ENCODE measurements at places on chromosomes 1 and 21. TPM values are rescaled to one million over a fixed set of nuclear protein-coding genes. Genes with fewer than 3 reads are reported as not detected.
A peak's percentile ranks its signal among the peaks of the same experiment; 100 is the strongest.

GRCh38 chr1:169526120-169526832 lies 40.5 kb upstream of the SLC19A2 start:
- no peaks in the 10 kb centered on the region for H3K36me3 ChIP-seq
- no peak overlapping the region for H3K27ac ChIP-seq
- H3K4me3 ChIP-seq, result no peak overlapping the region
- no peaks in the 10 kb centered on the region for H3K27me3 ChIP-seq
- no peak for DNase-seq

DNA sequence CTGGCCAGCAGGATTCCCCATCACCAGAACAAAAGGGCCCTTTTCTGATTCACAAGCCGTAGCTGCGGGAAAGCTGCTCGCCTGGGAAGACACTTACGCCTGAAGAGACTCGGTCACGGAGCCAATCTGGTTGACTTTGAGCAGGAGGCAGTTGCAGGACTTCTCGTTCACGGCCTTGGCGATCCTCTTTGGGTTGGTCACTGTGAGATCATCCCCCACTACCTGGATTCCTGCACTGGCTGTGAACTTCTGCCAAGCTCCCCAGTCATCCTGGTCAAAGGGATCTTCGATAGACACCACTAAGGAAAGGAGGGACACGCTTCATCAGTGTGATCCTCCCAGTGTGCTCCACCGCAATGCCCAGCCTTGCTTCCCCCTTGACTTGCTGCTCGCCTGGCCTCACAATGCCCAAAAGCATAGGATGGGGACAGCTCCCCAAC lies 14.7 kb downstream of the ENO1 start:
- no peaks in the 10 kb centered on the region for H3K27me3 ChIP-seq
- H3K36me3 ChIP-seq, result peaks cover 100% of the 10 kb centered on the region
- no peak overlapping the region for H3K27ac ChIP-seq

KCNK2 gene
- 1.4 TPM for total RNA-seq

RAP1GAP gene
- total RNA-seq, result not detected

GRCh38 chr1:115429884-115430283 lies 91.8 kb upstream of the NGF start:
- no peak overlapping the region for H3K27ac ChIP-seq
- no peak for DNase-seq
- no peak overlapping the region for H3K4me3 ChIP-seq
- no peaks in the 10 kb centered on the region for H3K4me1 ChIP-seq
- H3K27me3 ChIP-seq, result peaks cover 2% of the 10 kb centered on the region
- H3K36me3 ChIP-seq, result no peaks in the 10 kb centered on the region

TAL1 gene
- 1.9 TPM for total RNA-seq

- H3K27me3 ChIP-seq, result no peaks in the 10 kb centered on the region
- no peak overlapping the region for H3K4me3 ChIP-seq
- H3K36me3 ChIP-seq, result peaks cover 39% of the 10 kb centered on the region
- H3K4me1 ChIP-seq, result peaks cover 3% of the 10 kb centered on the region
These were observed 41.9 kb downstream of the SMG7 start for GRCh38 chr1:183514235-183514634.

DNA sequence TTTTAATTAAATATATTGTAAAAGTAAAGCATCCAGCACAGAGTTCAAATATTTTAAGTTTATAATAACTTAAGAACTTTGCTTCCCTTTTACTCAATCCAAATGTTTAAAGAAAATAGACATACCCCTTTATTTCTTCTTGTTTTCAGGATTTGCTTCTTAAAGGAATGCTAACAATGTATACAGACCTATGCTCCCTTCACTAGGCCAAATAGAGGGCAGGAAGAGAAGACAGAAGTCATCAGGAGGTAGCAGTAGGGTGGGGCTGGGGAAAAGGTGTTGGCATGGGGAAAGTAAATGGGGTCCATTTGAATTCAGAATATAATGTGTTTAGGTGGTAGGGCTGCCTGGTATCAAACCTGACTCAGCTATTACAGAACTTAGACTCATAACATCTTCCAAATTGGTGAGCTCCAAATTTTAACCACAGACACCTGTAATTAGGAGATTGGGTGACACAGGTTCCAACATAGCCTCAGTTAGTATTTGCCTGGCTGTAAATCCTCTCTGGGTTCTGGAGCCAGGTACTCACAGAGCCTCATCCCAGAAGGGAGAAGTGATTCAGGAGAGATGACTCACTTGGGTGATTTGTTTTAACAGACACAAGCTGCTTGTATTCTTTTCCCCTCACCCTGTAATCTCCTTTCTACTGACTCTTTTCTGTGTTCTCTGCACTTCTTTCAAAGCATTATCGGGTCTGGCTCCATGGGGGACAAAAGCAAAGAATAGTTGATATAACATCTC lies 60.1 kb upstream of the DUSP10 start:
- H3K4me3 ChIP-seq, result no peak overlapping the region
- no peaks in the 10 kb centered on the region for H3K36me3 ChIP-seq
- DNase-seq, result no peak
- H3K4me1 ChIP-seq, result no peaks in the 10 kb centered on the region
- H3K27me3 ChIP-seq, result no peaks in the 10 kb centered on the region
- H3K27ac ChIP-seq, result no peak overlapping the region

C1orf116 gene
- total RNA-seq, result 0.24 TPM

DNA sequence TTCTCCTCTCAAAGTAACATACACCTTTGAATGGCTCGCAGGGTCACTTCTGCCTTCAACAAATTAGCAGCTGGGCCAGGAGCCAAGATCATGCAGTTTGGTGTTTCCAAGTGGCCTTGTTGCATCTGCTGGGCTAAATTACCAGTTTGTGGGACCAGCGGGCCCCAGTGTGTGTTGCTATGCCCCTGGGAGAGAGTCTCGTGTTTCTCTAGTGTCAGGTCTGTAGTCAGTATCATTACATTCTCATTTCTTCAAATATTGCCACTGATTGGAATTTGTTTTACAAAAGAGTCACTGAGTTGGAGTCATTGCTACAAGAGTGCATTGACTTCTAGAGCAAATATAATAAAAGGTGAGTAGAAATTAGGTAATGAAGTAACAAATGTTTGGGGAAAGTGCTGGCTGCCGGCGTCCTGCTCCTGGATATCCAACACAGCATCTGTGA lies 35.5 kb downstream of the RHOU start:
- H3K4me3 ChIP-seq, result no peak overlapping the region
- H3K27ac ChIP-seq, result no peak overlapping the region
- H3K36me3 ChIP-seq, result no peaks in the 10 kb centered on the region
- no peak for DNase-seq
- no peaks in the 10 kb centered on the region for H3K4me1 ChIP-seq

NPPA gene
- 1.3 TPM for total RNA-seq

GRCh38 chr1:109485001-109485400 lies 1.3 kb downstream of the ATXN7L2 start:
- peaks cover 40% of the 10 kb centered on the region for H3K4me1 ChIP-seq
- no peak overlapping the region for H3K27ac ChIP-seq
- peak overlapping the region; percentile 85 for H3K4me3 ChIP-seq
- H3K27me3 ChIP-seq, result no peaks in the 10 kb centered on the region

- no peak overlapping the region for H3K27ac ChIP-seq
- H3K4me1 ChIP-seq, result no peaks in the 10 kb centered on the region
- H3K27me3 ChIP-seq, result no peaks in the 10 kb centered on the region
- H3K4me3 ChIP-seq, result no peak overlapping the region
These were observed 31.4 kb downstream of the RABGAP1L start for GRCh38 chr1:174190691-174191199.

GRCh38 chr1:21384620-21385019 lies 55.3 kb upstream of the NBPF3 start:
- H3K27ac ChIP-seq, result no peak overlapping the region
- H3K4me3 ChIP-seq, result no peak overlapping the region
- H3K27me3 ChIP-seq, result peaks cover 12% of the 10 kb centered on the region
- no peaks in the 10 kb centered on the region for H3K36me3 ChIP-seq

KCNK1 gene
- total RNA-seq, result 0.17 TPM

DNA sequence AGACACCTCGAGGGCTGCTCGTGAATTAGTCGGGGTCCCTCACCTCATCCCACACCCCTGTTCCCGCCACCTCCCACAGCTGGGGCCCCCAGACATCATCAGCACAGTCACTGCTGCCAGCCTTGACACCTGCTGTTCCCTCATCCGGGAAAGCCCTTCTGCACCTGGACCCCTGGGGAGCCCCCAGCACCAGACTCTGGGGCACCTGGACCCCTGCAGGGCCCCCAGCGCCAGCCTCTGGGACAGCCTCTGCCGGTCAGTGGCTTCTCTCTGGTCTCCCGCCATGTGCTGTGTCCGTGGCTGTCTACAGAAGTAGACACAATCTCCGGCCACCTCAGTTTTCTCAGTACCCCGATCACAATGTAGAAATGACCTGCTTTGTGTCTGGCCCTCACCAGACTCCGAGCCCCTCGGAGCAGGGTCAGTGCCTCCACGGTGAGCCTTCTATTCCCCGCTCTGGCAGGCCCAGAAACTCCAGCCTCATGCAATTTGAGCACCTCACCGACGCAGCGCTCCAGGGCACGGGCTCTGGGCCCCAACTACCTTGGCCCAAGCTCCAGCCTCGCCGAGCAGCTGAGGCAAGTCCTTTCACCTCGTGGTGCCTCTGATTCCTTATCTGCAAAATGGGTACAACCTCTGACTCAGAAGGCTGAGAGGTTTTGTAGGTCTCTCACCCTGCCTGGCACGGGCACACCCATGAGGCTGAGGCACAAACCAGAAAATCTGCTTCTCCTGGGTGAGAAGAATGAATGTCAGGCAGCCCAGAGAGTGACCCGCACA lies 84.7 kb downstream of the RIPK4 start:
- no peaks in the 10 kb centered on the region for H3K4me1 ChIP-seq
- H3K4me3 ChIP-seq, result no peak overlapping the region
- no peak for DNase-seq
- no peaks in the 10 kb centered on the region for H3K27me3 ChIP-seq

DNA sequence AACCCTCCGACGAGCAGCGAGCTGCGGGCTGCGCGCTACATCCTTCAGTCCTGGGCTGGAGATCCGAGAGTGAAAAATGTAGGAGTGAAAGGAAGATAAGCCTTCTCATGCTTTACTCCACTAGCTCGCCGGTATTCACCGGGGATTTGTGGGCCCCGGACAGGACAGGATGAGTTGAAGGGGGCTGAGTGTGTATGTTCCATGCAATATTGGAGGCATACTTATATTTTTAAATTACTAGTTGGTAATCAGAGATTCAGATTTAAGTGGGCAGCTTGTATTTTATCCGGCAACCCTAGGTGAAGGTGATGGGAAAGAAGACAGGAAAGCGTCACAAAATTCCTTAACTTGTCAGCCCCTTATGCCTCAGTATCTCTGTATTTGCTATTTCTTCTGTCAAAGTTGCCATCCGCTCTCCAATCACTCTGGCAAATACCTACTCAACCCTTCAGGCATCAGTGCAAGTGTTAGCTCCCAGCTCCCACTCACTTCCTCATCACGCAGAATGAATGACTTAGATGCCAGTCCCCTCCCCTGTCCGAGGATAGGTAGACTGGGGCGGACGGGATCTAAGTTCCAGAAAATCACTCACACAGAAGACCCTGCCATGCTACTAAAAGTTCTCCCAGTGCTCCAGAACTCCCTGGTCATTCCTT lies 503 bp upstream of the PIGM start:
- H3K27me3 ChIP-seq, result no peaks in the 10 kb centered on the region
- no peak for DNase-seq
- peak overlapping the region; percentile 78 for H3K4me3 ChIP-seq
- H3K36me3 ChIP-seq, result no peaks in the 10 kb centered on the region

GRCh38 chr1:220726634-220727033 lies 21.5 kb upstream of the MTARC2 start:
- no peaks in the 10 kb centered on the region for H3K36me3 ChIP-seq
- DNase-seq, result no peak
- no peak overlapping the region for H3K27ac ChIP-seq
- H3K4me1 ChIP-seq, result no peaks in the 10 kb centered on the region
- peaks cover 16% of the 10 kb centered on the region for H3K27me3 ChIP-seq

DNA sequence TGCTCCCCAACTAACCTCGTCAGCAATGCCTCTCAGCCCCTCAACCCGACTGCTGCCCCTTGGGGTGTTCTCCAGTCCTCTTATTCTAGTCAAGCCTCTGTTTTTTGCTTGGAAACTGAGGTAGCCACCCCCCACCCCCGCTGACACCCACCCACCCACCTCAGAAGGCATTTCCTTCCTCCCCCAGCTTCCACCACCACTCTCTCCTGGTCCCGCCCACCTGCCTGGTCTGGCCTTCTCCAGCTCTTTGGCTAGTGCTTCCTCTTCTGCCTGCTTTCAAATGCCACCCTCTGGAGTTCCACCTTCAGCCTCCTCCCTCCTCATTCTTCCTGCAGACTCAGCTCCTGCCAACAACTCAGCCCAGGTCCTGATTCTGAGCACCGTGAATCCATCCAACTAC lies 35.3 kb downstream of the OLFML2B start:
- no peaks in the 10 kb centered on the region for H3K27me3 ChIP-seq
- H3K36me3 ChIP-seq, result no peaks in the 10 kb centered on the region
- H3K4me1 ChIP-seq, result no peaks in the 10 kb centered on the region
- no peak for DNase-seq
- no peak overlapping the region for H3K4me3 ChIP-seq

DNA sequence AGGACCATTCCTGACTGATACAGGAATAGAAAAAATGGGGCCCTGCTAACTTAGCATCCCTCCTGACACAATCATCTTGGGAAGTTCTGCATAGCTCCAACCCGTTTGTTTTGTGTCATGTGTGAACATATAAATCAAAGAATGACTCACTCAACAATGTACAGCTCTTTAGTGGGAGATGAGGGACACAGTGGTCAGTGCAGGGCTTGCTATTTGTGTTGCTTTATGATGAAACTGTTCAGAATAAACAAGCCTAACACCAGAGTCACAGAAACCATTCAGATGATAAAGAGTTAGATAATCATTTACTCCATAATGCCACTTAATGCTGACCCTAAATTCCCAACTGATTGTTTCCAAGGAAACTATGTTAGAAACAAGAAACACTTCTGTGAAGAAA lies 154.2 kb upstream of the ZNHIT6 start:
- DNase-seq, result no peak
- no peaks in the 10 kb centered on the region for H3K4me1 ChIP-seq
- H3K36me3 ChIP-seq, result no peaks in the 10 kb centered on the region
- H3K27ac ChIP-seq, result no peak overlapping the region

OR2L8 gene
- not detected for total RNA-seq

TPM3 gene
- 3,898 TPM for total RNA-seq

SH2D1B gene
- total RNA-seq, result 4.0 TPM

GRCh38 chr1:56436296-56436695 lies 143.1 kb downstream of the PLPP3 start:
- no peaks in the 10 kb centered on the region for H3K27me3 ChIP-seq
- H3K4me1 ChIP-seq, result peaks cover 11% of the 10 kb centered on the region
- no peaks in the 10 kb centered on the region for H3K36me3 ChIP-seq
- no peak for DNase-seq
- no peak overlapping the region for H3K4me3 ChIP-seq

FCRL6 gene
- total RNA-seq, result 0.32 TPM

- peak overlapping the region; percentile 74 for H3K4me3 ChIP-seq
- H3K27me3 ChIP-seq, result no peaks in the 10 kb centered on the region
- peak overlapping the region; percentile 91 for H3K27ac ChIP-seq
- peaks cover 24% of the 10 kb centered on the region for H3K36me3 ChIP-seq
- no peak for DNase-seq
- H3K4me1 ChIP-seq, result peaks cover 7% of the 10 kb centered on the region
These were observed 2.4 kb downstream of the CCN1 start for GRCh38 chr1:85582687-85583591.

DNA sequence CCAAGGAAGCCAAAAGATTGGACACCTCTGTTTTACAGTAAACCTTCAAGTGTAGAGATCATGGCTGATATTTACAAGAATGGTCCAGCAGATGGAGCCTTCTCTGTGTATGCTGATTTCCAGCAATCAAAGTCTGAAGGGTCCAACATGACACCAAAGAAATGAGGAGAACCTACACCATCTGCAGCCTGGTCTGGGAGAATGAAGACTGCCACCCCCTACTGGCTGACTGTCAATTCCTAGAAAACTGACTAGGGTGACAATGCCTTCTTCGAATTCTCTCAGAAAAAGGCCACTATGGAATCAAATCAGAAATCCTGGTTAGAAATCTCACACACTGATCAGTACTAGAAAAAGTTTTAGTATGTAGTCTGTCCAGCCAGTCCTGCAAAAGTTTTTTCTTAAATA lies 83.3 kb downstream of the CDC42BPA start:
- no peaks in the 10 kb centered on the region for H3K4me1 ChIP-seq
- no peak for DNase-seq
- no peaks in the 10 kb centered on the region for H3K27me3 ChIP-seq
- H3K36me3 ChIP-seq, result no peaks in the 10 kb centered on the region

Measured in psoas muscle (tissue), 8 donors.